Cardiac septum (tissue), 1 donor: ENCODE measurements at places on chromosomes 1 and 21.
A peak's percentile ranks its signal among the peaks of the same experiment; 100 is the strongest.

DNA sequence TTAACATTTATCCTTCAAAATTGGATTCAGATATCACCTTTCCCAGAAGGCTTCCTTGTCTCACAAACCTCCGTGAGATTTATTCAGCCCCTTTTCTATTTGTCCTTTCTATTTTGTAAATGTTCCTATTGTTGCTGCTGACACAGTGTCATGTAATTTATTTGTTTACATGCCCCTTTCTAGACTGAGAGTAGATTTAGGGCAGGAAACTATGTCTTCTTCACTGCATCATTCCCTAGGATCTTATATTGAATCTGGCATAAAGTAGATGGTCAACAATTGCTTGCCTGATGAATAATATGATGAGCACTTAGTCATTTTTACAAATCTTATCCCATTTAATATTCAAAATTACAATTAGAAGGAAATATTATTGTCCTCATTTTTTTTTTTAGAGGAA lies 8.1 kb upstream of the CNN3 start:
- no peak for DNase-seq

DNA sequence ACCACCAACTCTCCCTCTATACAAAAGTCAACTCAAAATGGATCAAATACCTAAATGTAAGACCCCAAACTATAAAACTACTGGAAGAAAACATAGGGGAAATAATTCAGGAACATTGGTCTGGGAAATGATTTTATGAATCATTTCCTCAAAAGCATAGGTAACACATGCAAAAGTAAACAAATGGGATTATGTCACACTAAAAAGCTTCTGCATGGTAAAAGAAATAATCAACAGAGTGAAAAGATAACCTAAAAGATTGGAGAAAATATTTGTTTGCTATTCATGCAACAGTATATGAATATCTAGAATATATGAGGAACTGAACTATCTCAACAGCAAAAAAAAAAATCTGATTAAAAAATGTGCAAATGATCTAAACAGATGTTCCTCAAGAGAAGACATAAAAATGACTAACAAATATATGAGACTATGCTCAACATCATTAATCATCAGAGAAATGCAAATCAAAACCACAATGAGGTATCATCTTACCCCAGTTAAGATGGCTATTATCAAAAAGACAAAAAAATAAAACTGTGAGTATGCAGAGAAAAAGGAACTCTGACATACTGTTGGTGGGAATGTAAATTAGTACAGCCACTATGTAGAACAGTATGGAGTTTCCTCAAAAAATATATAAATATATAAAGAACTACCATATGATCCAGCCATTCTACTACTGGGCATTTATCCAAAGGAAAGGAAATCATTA lies 47.8 kb downstream of the VCAM1 start:
- DNase-seq: no peak

DNA sequence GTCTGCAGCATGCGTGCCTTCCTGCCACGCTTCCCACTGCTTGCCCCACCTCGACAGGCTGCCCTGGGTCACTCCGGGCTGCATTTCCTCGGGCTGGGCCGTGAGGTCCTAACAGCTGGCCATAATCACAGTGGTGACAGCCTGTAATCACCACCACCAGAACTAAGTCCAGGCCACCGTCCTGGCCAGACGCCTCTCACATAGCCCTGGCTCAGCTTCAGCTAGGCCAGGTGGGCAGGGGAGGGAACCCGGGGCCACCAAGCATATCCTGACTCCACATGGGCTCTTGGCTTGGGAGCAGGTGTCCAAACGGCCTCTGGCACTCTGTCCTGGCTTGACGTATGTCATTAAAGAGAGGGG lies 229.5 kb downstream of the TRABD2B start:
- no peak for DNase-seq

DNA sequence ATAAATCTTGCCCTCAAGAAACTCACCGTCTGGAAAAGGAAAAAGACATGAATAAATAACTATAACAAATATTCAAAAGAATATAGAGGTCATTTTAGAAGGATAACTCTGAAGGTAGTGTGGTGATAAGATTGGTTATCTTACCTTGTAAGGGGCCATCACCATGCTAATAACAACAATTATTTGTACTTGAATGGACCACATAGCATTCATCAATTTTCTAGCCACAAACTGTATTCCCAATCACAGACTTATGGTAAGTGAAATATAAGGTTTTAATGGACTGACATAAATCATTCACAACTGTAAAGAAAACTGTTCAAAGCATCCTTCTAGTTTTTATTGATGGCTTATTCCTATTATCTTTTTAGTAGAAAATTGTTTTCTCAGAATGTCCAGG lies 57.8 kb downstream of the HMCN1 start:
- no peak for DNase-seq

GRCh38 chr1:8510041-8510823 lies 192.3 kb downstream of the SLC45A1 start:
- no peak for DNase-seq

DNA sequence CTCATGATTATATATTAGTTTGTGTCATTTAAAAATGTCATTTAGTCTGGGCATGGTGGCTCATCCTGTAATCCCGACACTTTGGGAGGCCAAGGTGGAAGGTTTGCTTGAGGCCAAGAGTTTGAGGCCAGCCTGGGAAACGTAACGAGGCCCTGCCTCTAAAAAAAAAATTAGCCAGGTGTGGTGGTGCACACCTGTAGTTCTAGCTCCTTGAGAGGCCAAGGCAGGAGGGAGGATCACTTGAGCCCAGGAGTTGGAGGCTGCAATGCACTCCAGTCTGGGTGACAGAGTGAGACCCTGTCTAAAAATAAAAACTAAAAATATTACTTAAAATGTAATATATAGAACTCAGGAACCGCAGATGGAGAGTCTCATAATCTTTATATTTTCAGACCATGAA lies 34.6 kb downstream of the RUNX3 start:
- no peak for DNase-seq

GRCh38 chr1:61318319-61319125 lies 236.2 kb downstream of the NFIA start:
- no peak for DNase-seq

GRCh38 chr1:231028682-231029081 lies 11.4 kb downstream of the FAM89A start:
- no peak for DNase-seq

DNA sequence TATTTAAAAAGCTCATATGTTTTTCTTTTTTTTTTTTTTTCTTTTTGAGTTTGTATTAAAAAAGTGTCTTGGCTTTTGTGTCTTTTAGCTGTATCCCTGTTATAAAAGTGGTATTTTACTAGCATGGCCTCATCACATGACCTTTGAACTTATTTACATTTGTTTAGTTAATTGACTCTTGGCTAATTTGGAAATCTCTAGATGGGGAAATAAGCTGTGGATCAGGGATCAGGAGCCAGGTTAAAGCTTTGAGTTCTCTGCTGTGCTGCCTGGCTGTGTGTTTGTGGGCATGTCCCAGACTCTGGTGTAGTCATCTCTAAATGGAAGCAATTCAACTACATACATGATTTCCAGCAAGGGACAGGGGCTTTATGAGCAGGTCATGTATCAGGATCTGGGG lies 56.5 kb downstream of the HHAT start:
- no peak for DNase-seq

GRCh38 chr1:173570370-173571007 lies 32.4 kb downstream of the SLC9C2 start:
- DNase-seq: no peak

DNA sequence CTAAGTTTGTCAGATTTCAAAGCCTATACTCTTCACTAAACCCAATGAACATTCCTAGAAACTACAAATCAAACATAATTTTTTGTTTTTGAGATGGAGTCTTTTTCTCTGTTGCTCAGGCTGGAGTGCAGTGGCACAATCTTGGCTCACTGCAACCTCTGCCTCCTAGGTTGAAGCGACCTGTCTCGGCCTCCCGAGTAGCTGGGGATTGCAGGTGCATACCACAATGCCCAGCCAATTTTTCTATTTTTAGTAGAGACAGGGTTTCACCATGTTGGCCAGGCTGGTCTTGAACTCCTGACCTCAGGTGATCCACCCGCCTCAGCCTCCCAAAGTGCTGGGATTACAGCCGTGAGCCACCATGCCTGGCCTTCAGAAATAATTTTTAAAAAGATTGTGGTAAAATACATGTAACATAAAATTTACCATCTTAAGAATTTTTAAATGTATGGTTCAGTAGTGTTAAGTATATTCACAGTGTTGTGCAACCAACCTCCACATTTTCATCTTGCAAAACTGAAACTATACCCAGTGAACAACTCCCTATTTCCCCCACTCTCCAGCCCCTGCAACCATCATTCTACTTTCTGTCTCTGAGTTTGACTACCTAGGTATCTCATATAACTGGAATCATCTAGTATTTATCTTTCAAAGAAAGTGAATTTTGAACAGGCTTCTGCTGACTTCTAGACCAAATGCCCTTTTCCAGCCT lies 2.7 kb upstream of the CFAP141 start:
- peak; percentile 35 for DNase-seq

DNA sequence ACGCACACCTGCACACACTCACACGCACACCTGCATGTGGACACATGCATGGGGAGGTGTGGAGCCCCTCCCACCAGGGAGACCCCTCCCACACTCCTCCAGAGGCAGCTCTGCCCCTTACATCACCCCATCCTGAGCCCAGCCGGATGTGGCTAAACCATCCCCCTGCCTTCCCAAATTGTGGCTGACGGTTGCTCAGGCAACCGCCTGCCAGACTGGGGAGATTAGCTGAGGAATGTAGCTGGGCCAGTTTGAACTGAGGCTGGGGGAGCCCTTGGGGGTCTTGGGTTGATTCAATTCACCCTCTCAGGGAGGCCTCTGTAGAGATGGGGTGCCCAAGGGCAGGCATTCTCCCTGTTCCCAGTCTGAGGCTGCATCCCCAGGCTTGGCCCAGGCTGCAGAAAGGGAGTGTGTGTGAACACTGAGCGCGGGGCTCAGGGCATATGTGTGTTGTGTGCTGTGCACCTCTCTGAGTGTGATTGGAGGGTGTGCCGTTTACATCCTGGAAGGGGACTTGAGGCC lies 12.9 kb downstream of the PTPRU start:
- peak; percentile 38 for DNase-seq

DNA sequence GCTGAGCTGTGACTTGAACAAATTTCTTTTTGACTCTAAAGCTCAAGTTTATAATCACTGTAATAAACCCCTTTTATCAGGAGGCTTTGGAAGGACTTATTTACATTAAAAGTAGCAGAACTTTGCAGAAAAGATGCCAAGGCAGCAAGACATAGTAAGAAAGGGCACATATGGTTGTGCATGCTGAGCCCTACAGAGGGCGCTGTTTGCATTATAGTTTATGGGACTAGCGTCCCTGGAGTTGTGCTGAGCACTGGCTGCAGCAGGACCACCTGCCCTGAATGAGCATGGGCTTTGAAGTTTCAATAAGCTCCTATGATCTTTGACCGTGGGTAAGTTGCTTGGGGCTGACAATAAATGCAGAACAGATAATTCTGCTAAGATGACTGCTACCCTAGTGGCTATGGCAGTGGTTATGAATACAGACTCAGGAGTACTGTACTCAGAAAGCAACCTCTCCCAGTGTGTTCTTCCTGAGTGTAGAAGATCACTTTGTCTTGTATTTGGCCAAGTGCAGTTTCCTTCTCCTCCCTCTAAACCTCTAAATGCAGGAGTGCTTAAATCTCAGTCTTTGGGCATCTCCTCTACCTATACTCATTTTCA lies 45.4 kb upstream of the USP1 start:
- DNase-seq: no peak

- DNase-seq: no peak
Measured at GRCh38 chr1:28078680-28079626, 9.5 kb downstream of the EYA3 start.

GRCh38 chr1:213200630-213201029 lies 149.6 kb downstream of the RPS6KC1 start:
- DNase-seq: no peak

- DNase-seq: no peak
Measured at GRCh38 chr1:84382127-84382526, 16.2 kb upstream of the DNASE2B start.

DNA sequence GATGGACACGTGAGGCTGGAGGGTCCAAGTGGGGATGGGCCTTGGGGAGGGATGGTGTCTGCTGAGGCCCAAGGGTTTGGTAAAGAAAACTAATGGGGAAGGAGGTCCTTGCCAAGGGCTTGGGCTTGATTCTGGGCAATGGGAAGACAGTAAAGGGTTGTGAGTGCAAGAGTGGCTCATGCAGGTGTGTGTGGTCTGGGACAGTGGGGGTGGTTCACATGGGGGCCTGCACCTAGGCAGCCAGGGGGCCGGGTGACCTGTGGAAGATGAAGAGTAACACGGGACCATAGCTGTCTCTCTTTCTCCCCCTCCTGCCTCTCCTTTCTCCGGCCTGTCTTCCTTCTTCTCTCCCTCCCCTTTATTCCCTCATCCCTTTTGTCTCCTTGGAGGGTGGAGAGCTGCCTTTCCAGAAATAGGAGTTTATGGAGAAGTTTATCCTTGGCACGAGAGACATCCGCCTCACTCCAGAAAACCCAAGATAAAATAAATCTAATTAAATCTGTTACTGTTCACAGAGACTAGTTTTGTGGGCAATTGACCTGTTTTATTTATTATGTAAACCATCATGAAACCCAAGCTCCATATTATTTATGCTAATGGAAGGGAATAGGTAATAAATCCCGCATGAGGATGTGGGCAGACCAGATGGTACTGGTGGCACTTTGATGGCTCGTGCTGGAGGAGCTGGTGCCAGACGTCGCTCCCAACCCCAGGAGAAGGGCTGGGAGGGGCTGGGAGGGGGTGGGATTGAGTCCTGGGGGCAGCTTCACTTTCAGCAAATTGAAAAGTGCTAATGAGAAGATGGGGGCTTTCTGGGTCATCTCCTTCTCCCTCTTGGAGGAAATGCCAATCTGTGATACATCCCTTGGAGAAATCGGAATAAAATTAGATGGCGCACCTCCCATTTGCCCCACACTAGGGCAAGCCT lies 272.9 kb upstream of the CSF3R start:
- peak; percentile 51 for DNase-seq

- peak; percentile 75 for DNase-seq
Measured at GRCh38 chr21:46098303-46099141, 610 bp downstream of the COL6A2 start.

DNA sequence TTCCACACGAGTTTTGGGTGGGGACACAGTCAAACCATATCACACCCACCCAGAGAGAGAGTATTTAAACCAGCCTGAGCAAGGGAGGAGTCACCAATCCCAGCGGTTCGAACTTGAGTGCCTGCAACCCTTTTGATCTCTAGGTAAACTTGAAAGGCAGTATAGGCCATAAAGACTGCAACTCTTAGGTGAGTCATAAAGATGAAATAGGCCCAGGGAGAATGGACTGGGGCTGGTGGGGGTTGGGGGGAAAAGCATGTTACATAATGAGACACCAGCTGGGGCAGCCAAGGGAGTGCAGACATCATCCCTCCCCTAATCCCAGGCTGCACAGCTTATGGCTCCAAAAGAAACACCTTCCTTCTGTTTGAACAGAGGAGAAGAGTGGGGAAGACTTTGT lies 99.8 kb upstream of the LHX8 start:
- no peak for DNase-seq

GRCh38 chr1:108502624-108503023 lies 52.5 kb downstream of the NBPF6 start:
- DNase-seq: no peak

DNA sequence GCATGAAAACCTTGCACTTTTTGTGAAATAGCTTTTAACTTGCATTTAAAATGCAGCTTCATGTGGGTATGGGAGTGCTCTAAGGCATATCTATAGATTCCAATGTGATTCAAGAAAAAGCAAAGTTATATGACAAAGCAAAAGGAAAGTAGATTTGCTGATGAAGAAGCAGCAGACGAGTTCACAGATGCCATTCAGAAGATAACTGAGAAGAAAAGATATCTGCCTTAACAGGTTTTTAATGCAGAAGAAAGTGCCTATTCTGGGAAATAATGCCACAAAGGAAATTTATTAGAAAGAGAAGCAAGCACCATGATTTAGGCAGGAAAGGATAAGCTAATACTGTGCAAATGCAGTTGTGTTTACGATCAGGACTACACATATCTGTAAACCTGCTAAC lies 68.1 kb downstream of the PHTF1 start:
- DNase-seq: no peak
